ENCODE measurements at places on chromosomes 6 and 20. TPM values are rescaled to one million over a fixed set of nuclear protein-coding genes. Genes with fewer than 3 reads are reported as not detected.

Gene LY6G5B
- 6.9 TPM for total RNA-seq

Gene PRRT1
- total RNA-seq, result not detected

Gene TP53INP2
- 3.4 TPM for total RNA-seq

DNA sequence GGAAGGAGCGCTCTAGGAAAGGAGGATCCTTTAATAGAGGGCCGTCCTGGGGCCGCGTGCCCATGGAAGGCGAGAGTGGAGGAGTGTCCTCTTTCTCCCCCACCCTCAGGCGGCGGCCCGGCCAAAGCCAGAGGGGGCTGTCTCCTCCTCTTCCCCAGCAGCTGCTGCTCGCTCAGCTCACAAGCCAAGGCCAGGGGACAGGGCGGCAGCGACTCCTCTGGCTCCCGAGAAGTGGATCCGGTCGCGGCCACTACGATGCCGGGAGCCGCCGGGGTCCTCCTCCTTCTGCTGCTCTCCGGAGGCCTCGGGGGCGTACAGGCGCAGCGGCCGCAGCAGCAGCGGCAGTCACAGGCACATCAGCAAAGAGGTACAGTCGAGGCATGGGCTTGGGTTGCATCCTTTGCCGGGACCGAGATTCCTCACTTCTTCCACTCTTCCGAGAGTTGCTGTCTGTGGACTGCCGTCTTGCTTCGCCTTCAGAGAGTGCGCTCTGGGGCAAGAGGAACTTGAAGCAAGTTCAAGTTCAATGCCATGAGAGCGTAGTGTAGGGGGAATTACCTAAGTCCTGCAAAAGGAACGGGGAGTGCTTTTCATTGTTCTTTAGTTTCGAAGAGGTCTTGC is at the start of gene LAMA2:
Gene LAMA2 (plus strand): TSS at position 148 of the 621 bp plus-strand sequence. CDS start 108 bp downstream, at position 256.
- peak; percentile 34 for DNase-seq

Gene TFAP2B
- not detected for total RNA-seq

Gene CST5
- total RNA-seq, result not detected

Gene HSPA1L
- total RNA-seq, result 0.33 TPM

GRCh38 chr20:50508171-50508755 is 1.9 kb upstream of the PTPN1 start:
- no peak for DNase-seq
